ENCODE measurements at places on chromosomes 2 and 18.

- no peak for DNase-seq
Measured at GRCh38 chr2:190718652-190719526, 70.0 kb downstream of the NAB1 start.

DNA sequence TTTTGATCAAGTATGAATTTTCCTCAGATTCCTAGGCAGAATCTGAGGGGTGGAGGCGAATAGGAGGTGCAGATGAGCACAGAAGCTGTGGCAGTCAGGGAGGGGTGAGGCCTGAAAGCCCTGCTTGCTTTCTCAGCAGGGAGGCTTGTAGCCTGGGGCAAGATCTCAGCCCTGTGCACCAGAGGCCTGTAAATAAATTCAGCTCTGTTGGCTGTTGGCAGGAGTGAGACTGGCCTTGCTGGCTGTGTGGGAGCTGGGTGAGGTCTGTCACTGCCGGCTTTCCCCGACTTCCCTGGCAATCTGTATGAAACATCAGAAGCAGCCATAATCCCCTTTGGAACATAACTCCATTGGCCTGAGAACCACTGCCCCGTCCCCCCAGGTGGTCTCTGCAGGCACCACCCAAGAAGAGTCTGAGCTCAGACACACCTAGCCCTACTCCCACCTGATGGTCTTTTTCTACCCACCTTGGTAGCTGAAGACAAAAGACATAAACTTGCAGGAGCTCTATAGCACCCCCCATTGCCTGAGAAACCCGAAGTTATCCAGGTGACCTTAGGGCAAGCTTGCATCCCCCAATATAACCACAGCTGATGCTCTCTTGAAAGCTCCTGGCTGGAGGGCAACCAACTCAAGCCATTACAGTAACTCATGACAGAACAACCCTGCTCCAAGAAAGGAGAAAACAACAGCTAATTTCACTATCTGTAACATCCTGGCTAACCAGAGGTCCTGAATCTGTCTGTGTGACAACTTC is 32.3 kb downstream of the EVA1A start:
- no peak for DNase-seq

DNA sequence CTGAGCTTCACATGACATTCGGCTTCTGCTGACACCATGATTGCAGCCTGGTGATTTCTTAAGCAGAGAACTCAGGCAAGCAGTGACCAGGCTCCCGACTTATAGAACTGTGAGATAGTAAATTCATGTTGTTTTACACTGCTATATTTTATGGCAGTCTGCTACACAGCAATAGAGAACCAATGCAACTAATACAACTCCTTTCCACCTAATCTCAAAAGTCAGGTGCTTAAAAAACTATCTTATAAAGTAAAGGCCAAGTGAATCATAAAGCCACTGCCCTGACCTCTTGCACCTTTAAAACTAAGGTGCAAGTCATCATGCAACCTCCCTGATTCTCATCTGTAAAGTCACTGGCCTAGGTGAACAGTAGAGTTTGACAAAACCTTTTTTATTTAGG is 95.3 kb upstream of the GLS start:
- no peak for DNase-seq

DNA sequence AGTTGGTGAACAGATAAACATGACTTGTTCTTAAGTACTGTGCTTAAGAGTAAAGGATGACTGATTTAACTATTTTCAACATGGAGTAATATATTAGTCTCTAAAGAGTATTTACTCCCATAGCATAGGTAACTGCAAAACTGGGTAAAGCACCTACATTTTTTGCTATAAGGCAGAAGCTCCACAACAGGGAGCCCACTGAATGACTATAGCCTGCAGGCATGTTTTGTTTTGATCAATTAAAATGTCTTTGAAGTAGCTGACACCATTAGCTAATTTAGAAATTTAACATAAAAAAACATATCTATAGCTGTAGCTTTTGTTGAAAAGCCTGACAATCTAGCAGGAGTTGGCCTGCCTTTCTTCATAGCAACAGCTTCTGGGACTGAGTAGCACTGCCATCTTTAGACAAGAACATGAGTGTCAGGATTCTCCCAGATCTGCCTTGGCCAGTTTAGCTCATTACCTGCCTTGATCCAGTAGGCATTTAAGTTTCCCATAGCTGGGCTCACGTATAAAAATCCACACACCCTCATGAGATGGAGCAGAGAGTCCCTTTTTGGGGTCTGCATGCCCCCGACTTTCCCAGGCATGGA is 1935.1 kb upstream of the PIK3C3 start:
- no peak for DNase-seq

DNA sequence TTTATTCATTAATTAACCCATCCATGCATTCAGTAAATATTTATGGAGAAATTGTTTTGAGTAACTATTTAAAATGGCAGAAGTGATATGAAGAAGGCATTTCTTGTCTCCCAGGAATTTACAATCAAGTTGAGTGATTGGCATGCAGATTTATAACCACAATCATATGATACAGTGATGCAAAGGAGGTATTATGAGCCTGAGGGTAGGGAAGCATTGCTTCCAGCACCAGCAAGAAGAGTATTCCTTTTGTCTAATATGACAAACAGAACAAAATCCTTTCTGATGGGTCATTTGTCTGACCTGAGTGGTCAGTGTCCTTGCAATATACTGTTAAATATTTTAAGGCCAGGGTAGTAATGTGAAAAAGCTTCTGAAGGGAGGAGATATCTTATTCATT is 244.2 kb upstream of the RGPD4 start:
- DNase-seq: no peak

GRCh38 chr2:165905269-165905668 is 48.3 kb downstream of the TTC21B start:
- no peak for DNase-seq

GRCh38 chr2:216408426-216409290 is 3.6 kb upstream of the SMARCAL1 start:
- DNase-seq: no peak

Measured in stimulated activated naive CD4-positive, alpha-beta T cell (primary cell).